ENCODE measurements at places on chromosomes 6 and 20. TPM values are rescaled to one million over a fixed set of nuclear protein-coding genes. Genes with fewer than 3 reads are reported as not detected.

RANBP9 gene
- 31.2 TPM for total RNA-seq

LY6G6F gene
- not detected for total RNA-seq

TPD52L1 gene
- total RNA-seq: 357 TPM

DBNDD2 gene
- total RNA-seq: 28.7 TPM

UBD gene
- not detected for total RNA-seq

CGA gene
- total RNA-seq: not detected

FAM162B gene
- total RNA-seq: 5.7 TPM

TULP4 gene
- 459 TPM for total RNA-seq

CST2 gene
- total RNA-seq: not detected

FAM217A gene
- total RNA-seq: not detected

BHLHE23 gene
- total RNA-seq: not detected

SIRPB1 gene
- 5.8 TPM for total RNA-seq

CLPSL1 gene
- not detected for total RNA-seq

SSTR4 gene
- not detected for total RNA-seq

PSORS1C1 gene
- 1.6 TPM for total RNA-seq

SNRPB gene
- total RNA-seq: 119 TPM

IL20RA gene
- total RNA-seq: 1.5 TPM

KIF25 gene
- total RNA-seq: not detected

PRSS16 gene
- total RNA-seq: 14.2 TPM

FHL5 gene
- 10.1 TPM for total RNA-seq

TCP11 gene
- 1.0 TPM for total RNA-seq

TMEM63B gene
- 27.2 TPM for total RNA-seq

TREM1 gene
- total RNA-seq: not detected

GABBR1 gene
- total RNA-seq: 23.8 TPM
